RPMI7951 (cell line): ENCODE measurements at places on chromosomes 11 and 22. TPM values are rescaled to one million over a fixed set of nuclear protein-coding genes. Genes with fewer than 3 reads are reported as not detected.

OR52I2 gene
- not detected in 2 replicates for total RNA-seq

SERPING1 gene
- total RNA-seq = 0.10 and 0.48 TPM in 2 replicates

PAMR1 gene
- total RNA-seq = under 0.01 and 0.24 TPM in 2 replicates

RFPL2 gene
- total RNA-seq = not detected in 2 replicates

CHRM1 gene
- not detected in 2 replicates for total RNA-seq

TSGA10IP gene
- not detected in 2 replicates for total RNA-seq

E2F8 gene
- total RNA-seq = 4.7 and 5.0 TPM in 2 replicates

PARVG gene
- 0.48 and 0.78 TPM in 2 replicates for total RNA-seq

PGA5 gene
- not detected in 2 replicates for total RNA-seq

MUC6 gene
- total RNA-seq = under 0.01 and 0.10 TPM in 2 replicates

USP2 gene
- 0.24 and 0.49 TPM in 2 replicates for total RNA-seq

LDHAL6A gene
- total RNA-seq = not detected in 2 replicates

SLC35C1 gene
- total RNA-seq = 4.8 and 5.2 TPM in 2 replicates

SERGEF gene
- total RNA-seq = 15.6 and 18.3 TPM in 2 replicates

TNRC6B gene
- total RNA-seq = 9.5 and 14.4 TPM in 2 replicates

STK33 gene
- total RNA-seq = 0.48 and 0.78 TPM in 2 replicates

- peak; percentile 39 for DNase-seq
Measured at GRCh38 chr11:62958547-62959421, 26.0 kb downstream of the SLC22A6 start.

- DNase-seq = no peak
Measured at GRCh38 chr11:28735511-28735910, 627.3 kb downstream of the METTL15 start.

- peak; percentile 79 for DNase-seq
Measured at GRCh38 chr11:65496304-65497140, 2.3 kb upstream of the MALAT1 start.

- no peak for DNase-seq
Measured at GRCh38 chr11:117851852-117852251, 24.6 kb downstream of the FXYD6 start.

GRCh38 chr11:44627165-44627789 lies 61.8 kb downstream of the CD82 start:
- DNase-seq = no peak

DNA sequence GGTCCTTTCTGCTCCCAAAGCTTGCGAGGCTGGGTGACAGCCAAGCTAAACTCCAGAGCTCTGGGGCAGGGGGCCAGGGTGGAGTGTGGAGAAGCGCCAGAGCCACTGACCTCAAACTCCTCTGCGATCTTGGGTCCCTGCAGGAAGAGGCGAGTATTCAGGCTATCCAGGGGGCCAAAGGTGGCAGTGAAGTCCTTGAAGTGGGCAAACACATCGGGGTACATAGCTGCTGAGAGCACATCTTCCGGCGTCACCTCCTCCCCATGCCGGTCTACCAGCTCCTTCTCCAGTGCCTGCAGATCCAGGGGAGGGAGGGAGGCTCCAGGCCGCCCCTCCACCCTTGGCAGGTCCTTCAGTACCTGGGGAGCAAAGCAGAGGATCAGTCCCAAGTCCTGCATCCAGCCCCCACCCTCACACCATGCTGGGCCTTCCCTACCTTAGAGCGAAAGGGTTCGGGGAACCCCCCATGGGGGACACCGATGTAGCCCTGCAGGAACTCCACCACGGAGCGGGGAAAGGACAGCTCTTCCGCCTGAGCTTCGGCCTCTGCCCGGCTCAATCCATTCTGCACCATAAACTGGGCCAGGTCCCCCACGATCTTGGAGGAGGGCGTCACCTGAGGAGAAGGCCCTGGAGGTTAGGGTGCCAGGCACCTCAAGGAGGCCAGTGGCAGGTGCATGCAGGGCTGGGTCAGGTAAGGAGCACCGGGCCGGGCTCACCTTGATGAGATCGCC lies 6.4 kb downstream of the RCE1 start:
- DNase-seq = no peak

GRCh38 chr22:17851759-17852158 lies 77.5 kb upstream of the BID start:
- DNase-seq = no peak

DNA sequence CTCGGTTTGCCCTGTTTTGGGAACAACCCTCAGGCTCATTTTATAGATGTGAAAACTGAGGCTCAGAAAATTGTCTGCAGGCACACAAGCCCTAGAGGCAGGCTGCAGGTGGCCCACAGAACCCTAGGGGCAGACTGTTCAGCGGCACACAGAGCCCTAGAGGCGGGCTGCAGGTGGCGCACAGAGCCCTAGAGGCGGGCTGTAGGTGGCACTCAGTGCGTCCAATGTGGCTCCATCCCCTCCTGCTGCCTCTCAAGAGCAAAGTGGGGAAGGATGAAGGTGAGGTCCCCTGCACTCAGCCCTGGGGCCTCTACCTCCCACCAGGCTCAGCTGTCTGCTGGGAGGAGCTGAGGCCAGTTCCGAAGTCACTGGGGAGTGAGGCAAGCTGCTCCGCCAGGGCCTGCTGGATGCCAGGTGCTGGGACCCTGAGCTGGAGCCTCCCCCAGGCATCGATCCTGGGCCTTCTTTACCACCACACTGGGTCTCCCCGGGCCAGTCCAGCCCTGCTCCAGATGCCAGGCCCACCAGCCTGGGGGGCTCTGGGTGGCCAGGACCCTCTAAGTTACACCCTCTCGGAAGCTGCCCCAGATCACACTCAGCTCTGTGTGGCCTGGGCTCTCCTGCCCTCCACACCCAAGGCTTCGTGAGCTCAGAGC lies 2.3 kb downstream of the ACY3 start:
- DNase-seq = no peak

DNA sequence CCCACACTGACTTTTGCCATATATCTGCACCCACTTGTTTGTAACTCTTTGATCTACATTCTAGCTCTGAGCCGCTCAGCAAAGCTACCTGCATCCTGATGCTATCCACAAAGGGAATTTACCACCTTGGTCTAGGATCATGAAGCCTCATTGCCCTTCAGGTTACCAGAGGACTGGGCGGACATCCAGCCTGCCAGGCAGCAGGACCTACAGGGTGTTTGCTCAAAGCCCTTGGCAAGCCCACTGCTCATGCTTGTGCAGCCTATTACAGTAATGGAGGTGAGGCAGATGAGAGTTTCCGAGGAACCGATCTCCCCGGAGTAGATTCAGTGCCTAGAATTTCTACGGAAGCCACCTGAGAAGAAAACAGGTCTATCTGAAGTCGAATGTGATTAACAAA lies 417.2 kb downstream of the OPCML start:
- no peak for DNase-seq

GRCh38 chr22:25827415-25827814 lies 85.4 kb downstream of the MYO18B start:
- no peak for DNase-seq

DNA sequence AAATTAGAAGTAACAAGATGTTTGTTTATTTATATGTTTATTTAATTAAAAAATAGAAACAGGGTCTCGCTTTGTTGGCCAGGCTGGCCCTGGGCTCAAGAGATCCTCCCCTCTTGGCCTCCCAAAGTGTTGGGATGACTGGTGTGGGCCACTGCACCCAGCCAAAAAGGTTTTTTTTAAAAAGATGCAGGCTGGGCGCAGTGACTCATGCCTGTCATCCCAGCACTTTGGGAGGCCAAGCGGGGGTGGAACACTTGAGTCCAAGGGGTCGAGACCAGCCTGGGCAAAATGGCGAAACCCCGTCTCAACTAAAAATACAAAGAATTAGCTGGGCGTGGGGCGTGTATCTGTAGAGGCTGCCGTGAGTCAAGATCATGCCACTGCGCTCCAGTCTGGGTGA lies 13.4 kb downstream of the DRD4 start:
- peak; percentile 6 for DNase-seq

DNA sequence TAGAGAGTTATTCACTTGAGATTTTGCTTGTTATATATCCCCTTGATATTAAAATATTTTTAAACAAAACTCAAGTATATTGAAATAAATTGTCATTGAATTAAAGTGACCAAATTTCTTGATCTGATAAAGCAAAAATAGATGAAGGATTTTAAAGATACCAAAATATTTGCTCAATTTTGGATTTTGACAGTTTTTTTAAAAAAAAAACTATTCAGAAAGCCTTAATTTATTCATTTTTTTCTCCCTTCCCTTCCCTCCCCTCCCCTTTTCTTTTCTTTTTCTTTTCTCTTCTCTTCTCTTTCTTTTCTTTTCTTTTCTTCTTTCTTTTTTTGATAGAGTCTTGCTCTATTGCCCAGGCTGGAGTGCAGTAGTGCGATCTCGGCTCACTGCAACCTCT lies 163.7 kb downstream of the DYNC2H1 start:
- DNase-seq = no peak

GRCh38 chr22:32911503-32911902 lies 110.0 kb downstream of the TIMP3 start:
- DNase-seq = peak; percentile 21

DNA sequence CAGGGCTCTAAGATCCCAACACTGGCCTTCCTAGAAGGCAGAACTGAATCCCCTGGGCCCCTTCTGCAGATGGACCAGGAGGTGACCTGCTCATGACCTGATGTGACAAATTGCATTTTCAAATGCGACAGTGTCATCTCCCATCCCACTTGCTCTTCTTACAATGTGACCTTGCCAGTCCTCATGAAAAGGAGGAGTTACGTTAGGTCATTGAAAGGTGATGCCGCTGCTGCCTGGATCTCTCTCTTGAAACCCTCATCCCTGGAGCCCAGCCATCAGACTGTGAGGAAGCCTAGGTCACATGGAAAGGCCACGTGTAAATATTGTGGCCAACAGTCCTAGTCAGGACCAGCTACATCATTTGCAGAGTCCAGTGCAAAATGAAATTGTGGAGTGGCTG lies 5.7 kb upstream of the C1QTNF4 start:
- no peak for DNase-seq

GRCh38 chr11:8243458-8243857 lies 20.2 kb downstream of the LMO1 start:
- DNase-seq = no peak

GRCh38 chr22:27372969-27373670 lies 428.4 kb downstream of the MN1 start:
- DNase-seq = peak; percentile 79

DNA sequence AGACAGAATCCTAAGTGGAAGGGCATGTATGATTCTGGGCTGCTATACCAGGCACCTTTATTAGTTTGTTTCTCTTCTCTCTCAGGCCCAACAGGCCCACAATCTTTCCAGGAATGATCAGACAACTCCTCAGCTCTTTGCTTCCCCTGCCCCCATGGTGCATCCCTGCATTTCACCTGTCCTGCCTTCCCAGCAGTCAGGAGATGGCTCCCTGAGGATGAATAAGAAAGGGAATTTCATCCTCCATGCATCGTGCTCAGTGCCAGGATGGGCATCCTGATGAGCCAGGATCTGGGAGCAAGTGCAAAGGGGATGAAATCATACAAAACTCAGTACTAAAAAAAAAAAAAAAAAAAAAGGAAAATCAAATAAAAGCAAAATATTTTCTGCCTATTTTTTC lies 18.6 kb upstream of the NTM start:
- no peak for DNase-seq

DNA sequence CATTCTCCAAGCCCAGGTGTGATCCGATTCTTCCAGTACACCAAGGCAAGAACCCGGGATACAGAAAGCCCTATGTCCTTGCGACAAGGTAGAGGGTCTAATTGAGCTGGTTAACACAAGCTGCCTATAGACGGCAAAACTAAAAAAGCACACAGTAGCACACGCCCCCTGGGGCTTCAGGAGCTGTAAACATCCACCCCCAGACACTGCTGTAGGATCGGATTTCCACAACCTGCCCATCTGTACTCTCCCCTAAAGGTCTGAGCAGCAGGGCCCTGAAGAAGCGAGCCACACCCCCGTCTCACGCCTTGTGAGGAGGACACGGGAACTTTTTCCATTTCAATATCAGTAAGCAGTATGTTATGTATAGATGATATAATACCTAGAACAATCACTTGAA lies 624.7 kb downstream of the BUD13 start:
- DNase-seq = no peak

DNA sequence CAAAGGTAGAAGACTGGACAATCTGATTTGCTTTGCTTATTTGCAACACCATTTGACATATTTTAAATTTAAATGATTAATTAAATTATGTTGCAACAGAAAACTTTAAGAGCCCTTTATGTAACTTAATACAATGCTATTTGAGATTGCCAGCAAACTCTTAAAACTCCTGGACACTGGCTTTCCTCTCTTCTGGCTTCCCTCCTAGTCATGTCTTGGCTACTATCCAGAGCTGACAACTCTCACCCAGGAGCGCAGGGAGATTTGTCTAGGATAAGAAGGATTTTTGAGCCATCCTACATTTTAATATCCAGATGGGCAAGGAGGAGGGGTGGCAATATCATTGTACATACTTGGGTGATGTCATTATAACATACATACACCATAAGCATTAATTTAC lies 134.3 kb downstream of the ELP4 start:
- peak; percentile 78 for DNase-seq

GRCh38 chr11:61401173-61401572 lies 8.8 kb downstream of the TMEM216 start:
- no peak for DNase-seq

DNA sequence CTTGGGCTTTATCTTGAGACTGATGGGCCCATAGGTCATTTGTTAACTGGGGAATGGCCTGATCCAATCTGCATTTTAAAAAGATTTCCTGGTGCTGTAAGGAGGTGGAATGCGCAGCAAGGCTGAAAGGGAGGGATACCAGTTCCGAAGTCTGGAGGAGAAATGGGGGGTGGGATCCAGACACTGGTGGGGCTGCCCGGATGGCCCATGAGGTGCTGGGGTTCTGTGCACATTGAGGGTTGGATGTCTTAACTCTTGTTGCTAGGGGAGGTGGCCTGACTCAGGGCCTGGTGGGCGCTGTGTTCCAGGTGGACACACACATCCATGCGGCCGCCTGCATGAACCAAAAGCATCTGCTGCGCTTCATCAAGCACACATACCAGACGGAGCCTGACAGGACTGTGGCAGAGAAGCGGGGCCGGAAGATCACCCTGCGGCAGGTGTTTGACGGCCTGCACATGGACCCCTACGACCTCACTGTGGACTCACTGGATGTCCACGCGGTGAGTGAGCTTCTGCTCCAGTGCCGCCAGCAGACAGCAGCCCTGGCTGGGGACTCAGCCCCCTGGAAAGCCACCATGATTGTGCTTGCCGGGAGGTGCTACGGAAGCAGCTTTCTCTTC lies 38.1 kb downstream of the AMPD3 start:
- no peak for DNase-seq

GRCh38 chr22:41919357-41920224 lies 4.7 kb upstream of the SHISA8 start:
- peak; percentile 23 for DNase-seq

GRCh38 chr11:73242251-73243092 lies 24.4 kb downstream of the P2RY2 start:
- peak; percentile 77 for DNase-seq

GRCh38 chr11:28108958-28109357 lies 770 bp downstream of the METTL15 start:
- no peak for DNase-seq

DNA sequence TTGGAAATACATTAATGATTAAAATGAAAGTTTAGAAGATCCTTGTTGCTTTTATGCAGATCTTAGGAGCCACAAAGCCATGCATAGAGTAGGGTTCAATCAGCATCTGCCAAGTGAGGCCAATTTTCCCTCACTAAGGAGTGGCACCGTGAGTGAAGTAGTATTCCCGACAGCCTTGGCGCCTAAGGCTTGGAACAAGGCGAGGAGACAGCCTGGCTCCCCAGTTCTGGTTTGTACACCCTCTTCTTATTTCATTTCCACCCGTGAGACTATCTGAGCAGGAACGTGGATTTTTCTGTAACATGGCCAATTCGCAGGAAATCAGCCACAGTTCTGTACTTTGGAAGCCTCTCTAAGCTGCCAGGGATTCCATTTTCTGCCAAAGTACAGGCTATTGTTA lies 22.6 kb downstream of the FADS2 start:
- DNase-seq = no peak
